Ovary (tissue), 10 donors: ENCODE measurements at places on chromosomes 3 and 15.

- DNase-seq, result no peak
Observed at GRCh38 chr15:33859992-33860545, 108.2 kb upstream of the CHRM5 start.

DNA sequence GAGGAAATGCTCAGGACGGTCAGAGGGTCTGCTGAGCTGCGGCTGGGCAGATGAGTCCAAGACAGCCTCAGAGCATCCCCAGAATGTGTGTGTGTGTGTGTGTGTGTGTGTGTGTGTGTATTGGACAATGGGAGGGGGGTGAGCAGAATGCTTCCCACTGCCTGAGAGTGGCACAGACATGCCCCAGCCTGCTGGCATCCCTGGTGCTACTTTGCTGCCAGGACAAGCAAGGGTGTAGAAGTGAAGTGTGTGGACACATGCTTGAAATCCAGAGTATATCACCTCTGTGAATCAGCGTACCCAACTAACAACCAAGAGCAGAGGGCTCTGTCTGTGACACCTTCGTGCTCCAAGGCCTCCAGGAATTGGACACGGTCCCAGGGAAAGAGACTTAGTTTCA lies 76.3 kb downstream of the SLC9A9 start:
- no peak for DNase-seq

DNA sequence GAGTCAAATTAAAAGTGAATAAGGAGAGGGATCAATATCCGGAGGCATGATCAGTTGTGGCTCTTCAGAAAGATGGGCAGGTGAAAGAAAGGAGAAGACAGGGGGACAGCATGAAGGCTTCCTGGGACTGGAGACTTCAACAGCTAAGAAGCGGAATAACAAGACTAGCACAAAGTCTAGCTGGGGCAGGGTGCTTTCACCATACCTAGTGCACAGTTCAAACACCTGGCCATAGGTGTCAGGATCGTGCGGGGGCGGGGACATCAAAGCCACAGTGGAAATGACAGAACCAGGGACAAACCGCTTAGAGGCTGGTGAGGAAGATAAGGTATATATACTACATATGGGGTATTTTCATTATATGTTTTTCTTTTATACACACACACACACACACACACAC lies 66.2 kb upstream of the FOXP1 start:
- no peak for DNase-seq

GRCh38 chr15:98525661-98526001 lies 122.7 kb upstream of the IGF1R start:
- DNase-seq, result peak; percentile 67

- DNase-seq, result no peak
Observed at GRCh38 chr3:153590051-153590450, 428.0 kb downstream of the RAP2B start.

DNA sequence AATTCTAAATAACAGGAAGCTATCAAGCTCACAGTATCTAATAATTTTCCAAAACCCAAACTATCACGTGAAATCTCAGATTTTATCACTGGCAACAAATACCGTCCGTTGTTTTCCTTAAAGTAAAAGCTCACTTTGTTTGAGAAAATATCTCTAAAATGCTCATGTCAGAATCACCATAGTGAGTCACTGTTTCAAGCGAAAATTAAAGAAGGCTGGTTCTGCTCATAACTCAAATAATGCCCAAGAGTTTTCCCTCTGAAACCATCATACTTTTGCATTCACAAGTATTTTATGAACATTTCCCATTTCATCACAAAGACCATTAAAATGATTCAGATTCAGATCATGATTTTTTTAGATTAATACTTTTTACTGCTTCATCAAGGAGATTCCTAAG lies 50.6 kb downstream of the TBL1XR1 start:
- no peak for DNase-seq

DNA sequence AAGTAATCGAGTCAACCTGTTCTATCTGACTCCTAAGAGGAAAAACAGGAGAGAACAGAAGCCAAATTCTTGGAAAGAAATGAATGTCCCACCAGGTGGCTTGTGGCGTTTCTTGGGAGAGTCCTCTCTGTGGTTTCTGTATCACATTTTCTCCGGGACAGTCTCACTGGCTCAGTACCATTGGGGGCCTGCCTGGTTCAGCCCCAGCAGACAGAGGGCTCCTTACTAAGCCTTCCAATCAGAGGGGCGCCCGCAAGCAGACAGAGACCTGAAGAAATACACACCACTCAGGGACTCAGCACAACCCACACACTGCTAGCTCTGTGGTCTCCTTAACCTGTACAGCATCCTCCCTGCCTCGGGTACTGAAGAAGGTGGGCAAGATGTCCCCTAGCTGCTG lies 302.1 kb downstream of the TLE3 start:
- DNase-seq, result no peak

GRCh38 chr3:107962946-107963345 lies 127.9 kb downstream of the CD47 start:
- DNase-seq, result no peak

GRCh38 chr3:16890597-16891333 lies 6.0 kb downstream of the PLCL2 start:
- no peak for DNase-seq

DNA sequence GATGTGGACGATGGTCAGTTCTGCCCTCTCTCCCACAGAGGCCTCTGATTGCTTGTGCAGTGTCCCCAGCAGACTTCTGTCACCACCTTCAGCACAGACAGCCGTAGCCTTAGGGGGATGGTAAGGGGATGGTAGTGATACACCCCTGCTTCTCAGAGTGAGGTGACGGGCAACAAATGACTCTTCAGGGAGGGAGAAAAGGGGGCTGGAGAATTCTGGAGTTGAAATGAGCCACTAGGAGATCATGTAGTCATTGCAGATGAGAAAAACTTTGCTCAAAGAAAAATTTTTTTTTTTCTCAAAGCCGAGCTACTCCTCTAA lies 29.6 kb upstream of the TIMP4 start:
- no peak for DNase-seq

DNA sequence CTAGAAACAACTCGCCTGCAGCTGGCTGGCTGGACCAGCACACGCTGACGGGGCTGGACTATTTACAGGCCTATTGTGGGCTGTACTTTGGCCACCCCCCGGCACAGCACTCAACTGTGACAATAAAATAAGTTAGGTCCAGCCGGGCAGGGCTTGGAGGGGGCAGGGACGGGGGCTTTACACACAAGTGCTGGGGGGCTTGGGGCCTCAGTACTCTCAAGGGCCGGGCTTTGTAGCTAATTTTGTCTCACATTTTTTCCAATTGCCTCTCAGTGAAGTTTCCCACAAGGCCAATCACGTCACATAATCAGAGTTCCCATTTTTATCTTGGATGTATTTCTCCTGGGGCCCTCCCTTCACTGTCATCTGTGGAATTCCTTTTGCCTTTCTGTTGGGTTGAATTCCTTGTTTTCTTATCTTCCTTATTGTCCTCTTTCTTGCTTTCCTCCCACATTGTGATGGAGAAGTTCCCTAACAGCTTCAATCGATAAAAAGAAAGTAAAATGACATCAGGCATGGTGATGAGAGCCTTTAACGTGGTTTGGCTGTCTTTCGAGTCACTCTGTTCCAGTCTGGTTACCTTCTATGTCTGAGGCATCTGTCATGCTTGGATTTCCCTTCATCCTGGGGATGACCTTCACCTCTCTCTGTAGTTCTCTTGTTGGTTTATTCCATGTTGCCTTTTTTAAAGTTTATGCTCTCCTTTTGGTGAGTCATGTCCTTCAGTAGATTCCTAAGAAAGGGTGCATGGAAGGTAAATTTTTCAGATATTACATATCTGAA lies 44.1 kb upstream of the CMTM7 start:
- no peak for DNase-seq

GRCh38 chr3:30500666-30501399 lies 105.6 kb upstream of the TGFBR2 start:
- DNase-seq, result no peak

- no peak for DNase-seq
Observed at GRCh38 chr3:176987901-176988650, 209.2 kb downstream of the TBL1XR1 start.

GRCh38 chr3:158407844-158408517 lies 163.0 kb upstream of the MLF1 start:
- no peak for DNase-seq

DNA sequence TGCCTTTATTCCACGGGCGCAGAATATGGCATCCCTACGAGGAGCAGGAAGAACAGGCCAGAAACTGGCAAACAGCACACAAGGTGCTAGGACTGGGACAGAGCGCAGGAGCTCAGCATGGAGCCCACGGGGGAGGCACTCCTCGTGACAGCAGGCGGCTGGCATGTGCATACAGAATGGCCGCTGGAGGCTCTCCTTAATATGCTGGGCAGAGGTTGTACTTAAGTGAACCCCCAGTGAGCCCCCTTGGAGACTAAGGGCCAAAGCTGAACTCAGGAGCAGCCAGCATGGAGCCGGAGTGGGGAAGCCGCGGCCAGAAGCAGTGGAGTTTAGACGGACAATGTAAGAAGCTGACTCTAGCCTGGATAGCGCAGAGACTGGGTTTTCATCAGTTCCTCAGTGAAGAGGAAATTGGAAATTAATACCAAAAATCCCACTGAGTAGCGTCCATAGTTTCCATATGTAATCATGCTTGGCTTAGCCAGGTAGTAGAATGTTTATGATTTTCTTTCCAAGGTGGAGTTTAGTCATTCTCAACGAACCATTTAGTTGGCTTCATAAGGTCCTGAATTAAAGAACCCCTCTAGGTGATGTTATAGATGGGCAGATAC lies 69.4 kb downstream of the EPHB3 start:
- no peak for DNase-seq

DNA sequence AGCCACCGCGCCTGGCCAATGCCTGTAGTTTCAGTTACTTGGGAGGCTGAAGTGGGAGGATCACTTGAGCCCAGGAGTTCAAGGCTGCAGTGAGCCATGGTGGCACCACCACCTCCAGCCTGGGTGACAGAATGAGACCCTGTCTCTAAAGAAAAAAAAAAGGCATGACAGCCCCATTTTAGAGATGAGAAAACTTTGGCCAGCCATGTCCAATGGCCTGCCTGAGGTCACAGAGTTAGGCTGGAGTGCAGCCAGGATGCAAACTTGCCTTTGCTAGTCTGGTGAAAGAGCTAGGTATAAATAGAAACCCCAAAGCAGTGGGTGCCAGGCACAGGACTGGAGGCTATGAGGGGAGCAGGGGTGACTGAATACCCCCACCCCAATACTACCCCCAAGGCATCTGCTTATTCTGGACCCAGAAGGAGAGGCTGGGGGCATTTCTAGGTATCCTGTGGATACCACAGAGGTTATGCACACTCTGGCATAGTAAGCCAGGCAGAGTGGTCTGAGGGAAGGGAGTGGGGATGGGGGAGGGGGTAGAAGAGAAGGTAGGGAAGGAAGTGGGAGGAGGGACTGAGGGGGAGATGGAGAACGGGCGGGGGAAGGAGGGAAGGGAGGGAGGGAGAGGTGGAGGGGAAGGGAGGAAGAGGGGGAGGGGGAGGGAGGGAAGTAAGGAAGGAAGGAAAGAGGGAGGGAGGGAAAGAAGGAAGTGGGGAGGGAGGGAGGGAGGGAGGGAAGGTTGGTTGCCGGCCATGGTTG lies 16.2 kb upstream of the C15orf39 start:
- peak; percentile 31 for DNase-seq

- no peak for DNase-seq
Observed at GRCh38 chr15:32909431-32909830, 191.6 kb downstream of the GREM1 start.

DNA sequence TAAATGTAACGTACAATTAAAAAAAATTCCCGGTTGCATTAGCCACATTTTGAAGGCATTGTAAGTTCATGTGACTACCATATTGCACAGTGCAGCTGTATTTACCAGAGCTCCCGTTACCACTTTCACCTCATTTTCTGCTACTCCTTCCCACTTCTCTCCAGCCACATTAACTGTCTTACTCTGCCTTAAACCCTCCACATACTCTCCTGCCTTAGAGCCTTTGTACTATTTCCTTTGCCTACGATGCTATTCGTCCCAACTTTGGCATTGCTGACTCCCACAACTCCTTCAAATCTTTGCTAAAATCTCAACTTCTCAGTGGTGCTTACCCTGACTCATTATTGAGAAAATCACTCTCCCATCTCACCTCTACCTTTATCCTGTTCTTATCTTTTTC lies 115.2 kb downstream of the CADM2 start:
- no peak for DNase-seq

- DNase-seq, result no peak
Observed at GRCh38 chr15:58164926-58165325, 26.7 kb downstream of the AQP9 start.

DNA sequence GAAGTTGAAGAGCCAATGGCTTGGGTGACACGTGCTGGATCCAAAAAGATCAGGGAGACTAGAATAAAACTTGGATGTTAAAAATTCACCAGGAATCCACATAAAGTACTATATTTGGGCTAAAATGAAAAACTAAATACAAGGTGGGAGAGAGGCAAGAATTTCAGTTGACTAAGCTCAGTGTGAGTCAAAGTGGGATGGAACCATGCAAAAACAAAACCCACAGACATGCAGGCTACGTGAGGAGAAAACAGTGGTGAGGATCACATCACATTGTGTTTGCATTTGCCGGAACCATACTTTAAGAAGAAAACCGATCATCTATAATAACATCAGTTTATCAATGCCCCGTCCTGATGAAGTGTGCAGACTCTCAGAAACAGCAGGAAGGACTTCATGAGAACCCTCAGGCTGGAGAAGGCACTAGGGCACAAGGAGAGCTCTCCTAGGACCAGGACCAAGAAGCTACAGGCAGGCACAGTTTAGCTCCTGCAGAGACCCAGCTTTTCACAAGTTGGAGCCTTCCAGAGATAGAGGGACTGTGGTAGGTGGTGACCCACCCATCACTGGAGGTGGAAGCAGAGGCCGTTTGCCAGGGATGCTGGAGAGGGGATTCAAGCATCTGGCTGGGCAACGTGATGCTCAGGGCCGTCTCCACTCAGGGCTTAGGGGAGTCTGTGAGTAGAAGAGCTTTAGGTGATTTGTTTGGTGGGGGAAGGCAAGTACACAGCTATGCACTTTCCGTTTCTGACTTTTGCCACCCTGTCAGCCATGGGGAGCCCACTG lies 29.0 kb upstream of the NR2E3 start:
- DNase-seq, result no peak

GRCh38 chr3:4496087-4496452 lies 2.9 kb downstream of the ITPR1 start:
- no peak for DNase-seq

DNA sequence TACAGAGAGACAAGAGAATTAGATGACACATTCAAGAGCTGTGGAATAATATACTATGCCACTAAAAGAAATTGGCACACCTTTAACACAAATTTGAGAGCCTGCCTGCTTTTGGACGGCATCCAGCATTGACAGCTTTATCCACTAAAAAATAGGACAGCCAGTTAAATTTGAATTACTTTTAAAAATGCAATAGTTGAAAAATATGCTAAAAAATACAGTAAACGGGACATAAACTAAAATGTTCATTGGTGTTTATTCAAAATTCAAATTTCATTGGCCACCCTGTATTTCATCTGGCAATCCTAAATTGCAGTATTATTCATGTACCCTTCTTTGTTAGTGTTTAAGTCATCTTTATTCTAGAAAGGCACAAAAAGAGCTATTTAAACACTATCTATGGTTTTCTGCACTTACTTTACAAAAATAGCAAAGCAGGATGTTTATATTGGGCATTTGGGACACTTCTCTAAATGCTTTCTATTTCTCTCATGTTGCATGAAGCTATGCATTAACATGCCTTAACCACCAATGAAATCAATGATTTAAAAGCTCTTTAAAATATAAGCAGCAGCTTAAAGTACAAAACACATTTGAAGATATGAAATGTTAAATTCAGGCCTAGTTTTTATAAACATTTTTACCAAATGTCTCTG lies 160.1 kb downstream of the NEK10 start:
- DNase-seq, result no peak

GRCh38 chr3:41853540-41854196 lies 108.2 kb downstream of the ULK4 start:
- no peak for DNase-seq

GRCh38 chr3:111650378-111651275 lies 55.5 kb upstream of the ZBED2 start:
- no peak for DNase-seq

GRCh38 chr15:49610157-49610918 lies 10.3 kb downstream of the FAM227B start:
- no peak for DNase-seq
